ENCODE measurements at places on chromosomes 4 and X. TPM values are rescaled to one million over a fixed set of nuclear protein-coding genes. Genes with fewer than 3 reads are reported as not detected.

Gene PCDH18
- total RNA-seq = 3.1 TPM

Gene SASH3
- total RNA-seq = 3.5 TPM

Gene ODAM
- total RNA-seq = not detected

Gene MORF4L2
- 315 TPM for total RNA-seq

Gene CYSLTR1
- 1.4 TPM for total RNA-seq

Gene WDR13
- 112 TPM for total RNA-seq

Gene TMSB15A
- not detected for total RNA-seq

Gene STK32B
- 1.9 TPM for total RNA-seq

Gene RIPPLY1
- total RNA-seq = not detected

Gene TXK
- 1.3 TPM for total RNA-seq

Gene CRMP1
- 104 TPM for total RNA-seq

Gene CXCL8
- 1.8 TPM for total RNA-seq

Gene QRFPR
- 1.0 TPM for total RNA-seq

Gene ZNF157
- 2.0 TPM for total RNA-seq
